AG04450 (cell line): ENCODE measurements at places on chromosomes 16 and 17.

DNA sequence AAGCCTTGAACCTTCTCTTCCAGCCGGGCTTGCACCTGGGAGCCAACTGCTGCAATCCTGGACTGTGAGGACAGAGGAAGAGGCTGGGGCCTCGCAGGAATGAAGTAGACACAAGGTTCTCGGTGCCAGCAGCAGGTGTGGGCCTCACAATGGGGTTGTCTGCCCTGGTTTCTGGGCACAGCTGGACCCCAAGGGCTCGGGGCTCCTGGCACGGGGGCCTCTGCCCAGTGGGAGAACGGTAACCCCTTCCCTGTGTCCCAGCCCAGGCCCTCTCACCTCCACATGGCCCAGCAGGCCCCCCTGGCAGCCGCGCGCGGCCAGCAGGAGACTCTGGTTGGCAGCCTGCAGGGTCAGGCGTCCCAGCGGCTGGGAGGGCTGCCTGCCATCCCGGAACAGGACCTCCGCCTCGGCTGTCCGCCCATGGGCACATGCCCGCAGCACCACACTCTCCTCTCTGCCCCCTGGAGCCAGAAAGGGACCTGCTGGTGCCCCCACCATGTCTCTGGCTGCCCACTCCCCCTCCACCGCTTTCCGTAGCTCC is 46.9 kb downstream of the RMI2 start:
- DNase-seq = no peak

DNA sequence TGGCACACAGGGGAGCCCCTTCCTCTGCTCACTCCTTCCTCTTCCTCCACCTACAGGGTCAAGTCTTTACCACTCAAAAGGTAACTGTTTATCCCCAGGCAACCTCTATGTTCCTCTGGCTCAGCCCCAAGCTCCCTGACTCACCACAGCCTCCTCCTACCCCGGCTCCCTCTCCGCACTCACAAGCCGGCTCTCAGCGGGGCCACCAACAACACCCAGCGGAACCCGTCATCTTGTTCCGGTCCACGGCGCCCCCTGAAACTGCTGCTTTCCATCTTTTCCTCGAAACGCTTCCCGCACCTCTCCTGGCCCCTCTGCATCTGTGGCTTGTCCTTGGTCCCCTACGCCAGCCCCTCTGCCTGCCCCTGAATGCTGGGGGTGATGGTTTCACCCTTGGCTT is 58.4 kb downstream of the NXN start:
- no peak for DNase-seq

DNA sequence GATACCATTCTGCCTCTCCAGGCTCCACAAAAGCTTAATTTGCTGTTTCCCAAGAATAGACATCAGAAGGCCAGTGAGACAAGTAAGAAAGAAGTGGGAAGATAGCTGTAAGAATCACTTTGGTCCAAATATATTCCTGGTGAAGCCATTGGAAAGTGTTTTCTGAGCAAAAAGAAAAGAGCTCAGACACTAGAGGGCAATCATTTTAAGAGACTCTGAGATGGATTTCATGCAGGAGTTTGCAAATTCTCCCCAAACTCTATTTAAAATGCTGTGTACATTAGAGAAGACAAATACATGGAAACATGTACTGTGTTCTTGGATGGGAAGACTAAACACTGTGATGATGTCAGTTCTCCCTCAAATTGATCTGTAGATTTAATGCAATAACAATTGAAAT is 8.0 kb upstream of the SLC6A2 start:
- DNase-seq = no peak

DNA sequence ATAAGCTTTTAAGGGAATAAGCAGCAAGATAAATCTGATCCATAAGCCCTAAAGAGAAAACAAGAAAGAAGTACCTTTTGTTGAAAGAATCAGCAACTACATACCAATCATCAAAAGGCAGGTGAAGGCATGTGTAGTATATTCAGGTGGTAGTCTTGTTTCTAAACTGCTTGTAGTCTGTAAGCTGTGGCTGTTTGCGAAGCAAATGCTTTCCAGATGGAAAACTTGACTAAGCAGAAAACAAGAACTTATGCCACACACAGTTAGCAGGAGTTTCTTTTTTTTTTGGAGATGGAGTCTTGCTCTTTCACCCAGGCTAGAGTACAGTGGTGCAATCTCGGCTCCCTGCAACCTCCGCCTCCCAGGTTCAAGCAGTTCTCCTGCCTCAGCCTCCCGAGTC is 5.7 kb downstream of the CBX1 start:
- no peak for DNase-seq
